ENCODE measurements at places on chromosomes 16 and 17.

DNA sequence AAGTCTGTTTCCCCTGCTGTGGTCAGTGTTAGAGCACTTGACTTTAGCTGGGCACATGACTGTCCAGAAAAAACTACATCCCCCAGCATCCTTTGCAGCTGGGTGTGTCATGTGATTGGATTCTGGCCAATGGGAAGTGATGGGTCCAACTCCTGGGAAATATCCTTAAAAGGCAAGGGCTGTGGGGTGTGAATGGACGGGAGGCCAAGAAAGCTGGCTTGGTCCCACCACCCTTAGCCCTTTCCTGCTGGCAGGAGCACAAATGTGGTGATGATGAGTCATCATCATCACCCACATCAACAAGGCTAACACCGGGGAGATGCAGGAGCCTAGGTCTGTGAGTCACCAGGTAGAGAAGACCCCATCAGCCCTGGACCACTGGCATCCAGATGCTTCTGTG is 341.7 kb downstream of the C16orf95 start:
- no peaks in the 10 kb centered on the region for H3K27me3 ChIP-seq
- H3K4me3 ChIP-seq = no peak overlapping the region

GRCh38 chr17:48542114-48542656 is 2.7 kb downstream of the HOXB2 start:
- peak overlapping the region; percentile 89 for H3K4me3 ChIP-seq
- peaks cover 36% of the 10 kb centered on the region for H3K4me1 ChIP-seq
- DNase-seq = peak; percentile 70
- H3K27ac ChIP-seq = peak overlapping the region; percentile 97
- no peaks in the 10 kb centered on the region for H3K27me3 ChIP-seq

- peaks cover 17% of the 10 kb centered on the region for H3K36me3 ChIP-seq
- no peak overlapping the region for H3K27ac ChIP-seq
- H3K4me3 ChIP-seq = no peak overlapping the region
- no peaks in the 10 kb centered on the region for H3K27me3 ChIP-seq
Observed at GRCh38 chr16:50310308-50311133, 44.2 kb downstream of the ADCY7 start.

- no peak overlapping the region for H3K27ac ChIP-seq
- H3K4me1 ChIP-seq = no peaks in the 10 kb centered on the region
- H3K27me3 ChIP-seq = no peaks in the 10 kb centered on the region
- H3K4me3 ChIP-seq = no peak overlapping the region
- no peaks in the 10 kb centered on the region for H3K36me3 ChIP-seq
- no peak for DNase-seq
Observed at GRCh38 chr17:11557727-11558452, 40.4 kb upstream of the DNAH9 start.

- no peaks in the 10 kb centered on the region for H3K27me3 ChIP-seq
- no peak overlapping the region for H3K27ac ChIP-seq
- H3K36me3 ChIP-seq = no peaks in the 10 kb centered on the region
- peak; percentile 36 for DNase-seq
- H3K4me1 ChIP-seq = no peaks in the 10 kb centered on the region
Observed at GRCh38 chr16:77869997-77870813, 81.8 kb downstream of the VAT1L start.

GRCh38 chr17:41263212-41263611 is 2.0 kb upstream of the KRTAP9-6 start:
- H3K27ac ChIP-seq = no peak overlapping the region
- no peak for DNase-seq
- no peaks in the 10 kb centered on the region for H3K4me1 ChIP-seq
- H3K4me3 ChIP-seq = no peak overlapping the region
- peaks cover 3% of the 10 kb centered on the region for H3K27me3 ChIP-seq
- no peaks in the 10 kb centered on the region for H3K36me3 ChIP-seq

- H3K36me3 ChIP-seq = no peaks in the 10 kb centered on the region
- no peaks in the 10 kb centered on the region for H3K4me1 ChIP-seq
- no peaks in the 10 kb centered on the region for H3K27me3 ChIP-seq
- peak; percentile 15 for DNase-seq
- no peak overlapping the region for H3K27ac ChIP-seq
Observed at GRCh38 chr17:12911239-12911638, 106.6 kb downstream of the ELAC2 start.

DNA sequence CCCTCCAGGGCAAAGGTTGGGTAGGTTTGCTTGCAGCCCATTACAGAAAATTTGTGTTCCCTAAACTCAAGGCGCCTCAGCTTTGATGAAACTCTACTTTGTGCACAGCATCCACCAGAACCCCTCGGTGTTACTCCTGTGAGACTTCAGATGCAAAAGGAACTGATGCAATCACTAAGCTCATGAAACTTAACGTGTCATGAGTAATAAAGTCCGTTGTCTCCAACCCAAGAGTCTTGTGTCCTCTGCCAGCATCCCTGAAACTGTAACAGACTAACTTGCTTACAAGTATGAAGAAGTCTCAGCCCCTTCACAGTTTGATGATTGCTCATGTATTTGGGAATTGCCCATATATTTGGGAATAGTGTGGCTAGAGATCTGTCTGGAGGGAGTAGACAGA is 74.8 kb upstream of the MARCHF10 start:
- DNase-seq = peak; percentile 37
- no peaks in the 10 kb centered on the region for H3K36me3 ChIP-seq
- H3K27me3 ChIP-seq = no peaks in the 10 kb centered on the region
- H3K4me1 ChIP-seq = no peaks in the 10 kb centered on the region
- H3K27ac ChIP-seq = no peak overlapping the region

- no peak for DNase-seq
- no peak overlapping the region for H3K4me3 ChIP-seq
- H3K36me3 ChIP-seq = peaks cover 2% of the 10 kb centered on the region
- H3K27me3 ChIP-seq = no peaks in the 10 kb centered on the region
Observed at GRCh38 chr17:66807182-66807581, 27.7 kb upstream of the CACNG5 start.

GRCh38 chr17:47615766-47616424 is 33.8 kb upstream of the KPNB1 start:
- H3K27ac ChIP-seq = no peak overlapping the region
- no peak overlapping the region for H3K4me3 ChIP-seq
- H3K36me3 ChIP-seq = peaks cover 7% of the 10 kb centered on the region
- H3K27me3 ChIP-seq = no peaks in the 10 kb centered on the region
- H3K4me1 ChIP-seq = peaks cover 5% of the 10 kb centered on the region
- peak; percentile 71 for DNase-seq

DNA sequence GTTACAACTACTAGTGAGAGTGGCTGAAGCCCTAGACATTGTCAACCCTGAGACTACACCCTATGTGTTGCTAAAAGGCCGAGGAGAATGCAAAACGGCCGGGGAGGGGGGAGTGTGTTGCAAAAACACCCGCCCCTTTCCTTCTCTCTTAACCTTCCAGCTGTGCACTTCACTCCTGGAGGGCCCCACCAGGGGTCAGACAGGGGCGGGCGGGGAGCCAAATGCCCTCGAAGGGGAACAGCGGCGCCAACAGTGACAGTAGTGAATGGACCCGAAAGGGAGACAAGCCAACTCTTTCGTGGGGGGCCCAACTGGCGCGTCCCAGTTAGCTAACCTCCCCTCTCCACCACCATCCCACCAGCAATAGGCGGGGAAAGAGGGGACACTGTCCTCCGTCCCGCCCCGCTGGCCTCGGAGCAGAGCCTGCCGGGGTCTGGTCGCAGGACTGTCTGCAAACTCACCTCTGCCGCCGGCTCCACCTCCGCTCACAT is 352 bp downstream of the MARF1 start:
- H3K27me3 ChIP-seq = no peaks in the 10 kb centered on the region
- no peaks in the 10 kb centered on the region for H3K36me3 ChIP-seq
- peak; percentile 41 for DNase-seq
- H3K4me3 ChIP-seq = peak overlapping the region; percentile 98
- H3K27ac ChIP-seq = peak overlapping the region; percentile 70
- no peaks in the 10 kb centered on the region for H3K4me1 ChIP-seq

DNA sequence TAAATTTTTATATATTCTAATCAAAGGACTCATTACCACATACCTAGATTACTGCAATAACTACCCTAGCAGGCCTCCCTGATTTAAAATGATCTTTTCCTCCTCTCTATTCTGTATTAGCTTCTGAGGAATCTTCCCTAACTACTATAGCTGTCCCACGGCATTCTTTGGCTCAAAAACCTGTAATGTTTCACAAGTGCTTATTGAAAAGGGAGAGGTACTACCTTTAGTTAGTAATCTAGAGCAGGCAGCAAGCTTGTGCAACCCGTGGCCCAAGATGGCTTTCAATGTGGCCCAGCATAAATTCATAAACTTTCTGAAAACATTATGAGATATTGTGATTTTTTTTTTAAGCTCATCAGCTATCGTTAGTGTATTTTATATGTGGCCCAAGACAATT is 71.0 kb upstream of the CORO6 start:
- no peak for DNase-seq
- no peak overlapping the region for H3K27ac ChIP-seq
- no peaks in the 10 kb centered on the region for H3K27me3 ChIP-seq
- H3K4me3 ChIP-seq = no peak overlapping the region
- peaks cover 6% of the 10 kb centered on the region for H3K4me1 ChIP-seq
- no peaks in the 10 kb centered on the region for H3K36me3 ChIP-seq

- peaks cover 57% of the 10 kb centered on the region for H3K36me3 ChIP-seq
- H3K4me1 ChIP-seq = peaks cover 47% of the 10 kb centered on the region
- H3K27me3 ChIP-seq = no peaks in the 10 kb centered on the region
- peak overlapping the region; percentile 10 for H3K27ac ChIP-seq
Observed at GRCh38 chr17:82242977-82243647, 14.3 kb downstream of the SLC16A3 start.

DNA sequence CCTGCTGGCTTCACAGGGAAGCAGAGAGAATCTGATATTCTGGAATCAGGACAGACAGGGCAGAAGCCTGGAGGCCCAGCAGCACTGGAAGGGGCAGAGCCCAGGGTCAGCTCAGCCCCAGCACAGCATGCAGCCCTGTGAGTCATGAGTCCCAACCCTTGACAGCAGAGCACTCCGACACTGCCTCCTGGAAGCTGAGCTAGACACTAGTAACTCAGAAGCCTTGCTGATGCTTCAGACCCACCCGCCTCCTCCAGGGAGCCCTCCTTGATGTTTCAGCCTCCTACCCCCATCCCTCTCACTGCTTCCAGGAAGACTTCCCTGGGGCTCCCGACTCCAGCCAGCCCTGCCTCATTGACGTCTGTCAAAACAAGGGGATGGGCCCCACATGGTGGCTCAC is 6.9 kb downstream of the CAMKK1 start:
- peaks cover 4% of the 10 kb centered on the region for H3K4me1 ChIP-seq
- no peak overlapping the region for H3K4me3 ChIP-seq
- H3K36me3 ChIP-seq = no peaks in the 10 kb centered on the region

DNA sequence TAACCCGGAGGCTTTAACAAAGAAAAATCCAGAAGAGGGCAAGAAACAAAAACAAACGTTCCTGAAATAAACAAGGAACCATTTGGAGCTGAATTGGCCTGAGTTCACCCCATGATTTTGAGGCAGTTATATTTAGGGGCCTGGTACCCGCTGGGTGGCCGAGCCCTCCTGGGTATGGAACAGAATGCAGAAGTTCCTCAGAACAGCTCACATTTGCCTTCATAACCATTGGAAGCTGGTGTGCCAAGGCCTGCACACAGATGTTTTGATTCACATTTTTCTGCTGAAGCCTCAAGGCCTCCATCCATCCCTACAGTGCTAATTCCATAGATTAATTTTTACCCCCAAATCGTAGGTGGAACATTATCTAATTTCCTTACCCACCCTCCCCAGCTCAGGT is 3.3 kb upstream of the ZFHX3 start:
- H3K27me3 ChIP-seq = no peaks in the 10 kb centered on the region
- peaks cover 44% of the 10 kb centered on the region for H3K4me1 ChIP-seq
- peak; percentile 39 for DNase-seq

DNA sequence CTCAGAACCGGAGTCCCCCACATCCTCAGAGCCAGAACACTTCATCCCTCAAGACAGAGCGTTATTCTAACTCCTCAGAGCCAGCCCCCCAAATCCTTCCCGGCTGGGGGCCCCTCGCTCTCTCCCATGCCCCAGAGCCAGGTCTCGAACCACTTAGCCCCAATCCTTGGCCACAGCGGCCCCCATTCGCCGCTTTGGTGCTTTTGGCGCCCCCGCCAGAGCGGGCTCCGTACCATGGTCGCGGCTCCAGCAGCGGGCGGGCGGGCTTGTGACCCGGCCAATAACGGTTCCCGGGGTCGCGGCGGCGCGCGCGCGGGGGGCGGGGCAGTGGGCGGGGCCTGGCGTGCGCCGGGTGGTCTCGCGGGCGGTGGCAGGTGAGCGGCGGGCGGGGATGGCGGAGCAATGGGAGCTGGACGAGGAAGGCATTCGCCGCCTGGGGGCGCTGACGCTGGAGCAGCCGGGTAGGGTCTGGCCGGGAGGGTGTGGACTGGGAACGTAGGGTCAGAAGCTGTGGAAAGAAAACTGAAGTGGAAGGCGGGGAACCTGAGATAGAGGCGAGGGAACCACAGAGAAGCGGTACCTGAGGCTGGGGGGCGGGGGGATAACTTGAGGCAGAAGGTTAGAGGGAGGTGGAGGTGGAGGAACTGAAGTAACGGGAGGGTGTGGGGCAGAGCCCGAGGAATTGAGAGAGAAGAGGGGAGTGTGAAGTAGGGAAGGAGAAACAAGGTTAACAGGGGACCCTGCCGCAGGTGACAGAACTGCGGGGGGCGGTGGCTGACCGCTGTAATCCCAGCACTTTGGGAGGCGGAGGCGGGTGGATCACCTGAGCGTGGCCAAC is at the start of the genes KCTD19 and LRRC36:
KCTD19 (minus strand) TSS at position 270 of the 838 bp plus-strand sequence; CDS start at position 236, 34 bp downstream.
LRRC36 (plus strand) TSS at position 344 of the 838 bp plus-strand sequence; CDS start at position 392, 48 bp downstream.
- no peak for DNase-seq
- peaks cover 2% of the 10 kb centered on the region for H3K4me1 ChIP-seq
- peaks cover 8% of the 10 kb centered on the region for H3K27me3 ChIP-seq
- H3K4me3 ChIP-seq = peak within 1 kb of the TSS; percentile 58
- H3K27ac ChIP-seq = no peak within 1 kb of the TSS
- no peaks in the 10 kb centered on the region for H3K36me3 ChIP-seq

GRCh38 chr17:55237841-55238178 is 26.9 kb upstream of the HLF start:
- H3K4me1 ChIP-seq = peaks cover 2% of the 10 kb centered on the region
- no peak for DNase-seq
- peak overlapping the region; percentile 38 for H3K4me3 ChIP-seq
- H3K36me3 ChIP-seq = no peaks in the 10 kb centered on the region
- peaks cover 3% of the 10 kb centered on the region for H3K27me3 ChIP-seq

GRCh38 chr17:7611635-7612293 is 2.9 kb downstream of the FXR2 start:
- H3K27me3 ChIP-seq = no peaks in the 10 kb centered on the region
- peaks cover 5% of the 10 kb centered on the region for H3K4me1 ChIP-seq
- peak overlapping the region; percentile 13 for H3K4me3 ChIP-seq
- DNase-seq = no peak

GRCh38 chr16:80027007-80027965 is 426.7 kb upstream of the MAF start:
- H3K4me1 ChIP-seq = no peaks in the 10 kb centered on the region
- peak; percentile 97 for DNase-seq
- no peaks in the 10 kb centered on the region for H3K27me3 ChIP-seq
- no peak overlapping the region for H3K4me3 ChIP-seq
- no peaks in the 10 kb centered on the region for H3K36me3 ChIP-seq
- H3K27ac ChIP-seq = no peak overlapping the region

DNA sequence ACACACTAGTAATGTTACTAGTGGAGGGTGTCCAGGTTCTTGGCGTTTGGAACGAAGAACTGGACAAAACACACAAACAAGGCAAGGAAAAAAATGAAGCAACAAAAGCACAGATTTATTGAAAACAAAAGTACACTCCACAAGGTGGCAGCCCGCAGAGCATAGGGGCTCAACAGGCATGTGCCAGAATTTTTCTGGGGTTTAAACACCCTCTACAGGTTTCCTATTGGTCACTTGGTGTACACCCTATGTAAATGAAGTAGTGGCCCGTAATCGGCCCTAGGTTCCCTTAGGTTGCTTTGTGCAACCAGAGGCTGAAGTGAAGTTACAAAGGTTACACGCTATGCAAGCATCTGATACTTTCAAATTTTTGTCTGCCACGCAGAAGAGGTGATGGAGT is 8.1 kb downstream of the OR2C1 start:
- no peaks in the 10 kb centered on the region for H3K36me3 ChIP-seq
- DNase-seq = no peak
- H3K27me3 ChIP-seq = no peaks in the 10 kb centered on the region

- DNase-seq = no peak
- no peak overlapping the region for H3K4me3 ChIP-seq
- no peaks in the 10 kb centered on the region for H3K4me1 ChIP-seq
- no peak overlapping the region for H3K27ac ChIP-seq
Observed at GRCh38 chr17:46819906-46820351, 1.4 kb upstream of the WNT3 start.

Measured in fibroblast of lung (primary cell).